ENCODE measurements at places on chromosomes 13 and 19.

GRCh38 chr19:7137120-7137519, 67.6 kb downstream of the ZNF557 start:
- DNase-seq: no peak

- DNase-seq: no peak
Observed at GRCh38 chr19:827710-828321, at the start of gene AZU1. Gene AZU1, plus strand, starts transcription at chr19:827837. Its CDS starts 10 bp downstream, at chr19:827847.

DNA sequence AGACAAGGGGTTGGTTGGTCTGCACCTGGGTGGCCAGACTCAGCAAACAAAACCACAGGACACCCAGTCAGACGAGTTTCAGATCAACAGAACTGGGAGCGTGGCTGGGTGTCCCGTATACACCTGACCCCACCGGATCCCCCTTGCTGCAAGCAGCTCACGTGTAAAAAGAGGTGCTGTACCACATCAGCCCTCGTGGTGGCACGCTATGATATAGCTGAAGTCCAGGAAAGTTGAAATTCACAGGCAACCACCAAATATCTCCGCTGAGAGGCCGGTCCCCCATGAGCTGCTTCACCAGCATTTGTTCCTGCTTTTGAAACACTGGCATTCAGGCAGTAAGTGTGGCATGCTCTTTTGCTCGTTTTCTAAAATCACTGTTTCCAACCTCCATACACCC, 92.3 kb downstream of the TUBA3C start:
- no peak for DNase-seq

- DNase-seq: no peak
Observed at GRCh38 chr13:48750588-48751383, 97.1 kb downstream of the CYSLTR2 start.

GRCh38 chr13:38743466-38743865, 56.6 kb downstream of the FREM2 start:
- DNase-seq: no peak

- DNase-seq: no peak
Observed at GRCh38 chr19:54448040-54448773, 792 bp upstream of the LENG8 start.

GRCh38 chr19:8528500-8528899, 14.5 kb upstream of the ZNF414 start:
- DNase-seq: no peak

DNA sequence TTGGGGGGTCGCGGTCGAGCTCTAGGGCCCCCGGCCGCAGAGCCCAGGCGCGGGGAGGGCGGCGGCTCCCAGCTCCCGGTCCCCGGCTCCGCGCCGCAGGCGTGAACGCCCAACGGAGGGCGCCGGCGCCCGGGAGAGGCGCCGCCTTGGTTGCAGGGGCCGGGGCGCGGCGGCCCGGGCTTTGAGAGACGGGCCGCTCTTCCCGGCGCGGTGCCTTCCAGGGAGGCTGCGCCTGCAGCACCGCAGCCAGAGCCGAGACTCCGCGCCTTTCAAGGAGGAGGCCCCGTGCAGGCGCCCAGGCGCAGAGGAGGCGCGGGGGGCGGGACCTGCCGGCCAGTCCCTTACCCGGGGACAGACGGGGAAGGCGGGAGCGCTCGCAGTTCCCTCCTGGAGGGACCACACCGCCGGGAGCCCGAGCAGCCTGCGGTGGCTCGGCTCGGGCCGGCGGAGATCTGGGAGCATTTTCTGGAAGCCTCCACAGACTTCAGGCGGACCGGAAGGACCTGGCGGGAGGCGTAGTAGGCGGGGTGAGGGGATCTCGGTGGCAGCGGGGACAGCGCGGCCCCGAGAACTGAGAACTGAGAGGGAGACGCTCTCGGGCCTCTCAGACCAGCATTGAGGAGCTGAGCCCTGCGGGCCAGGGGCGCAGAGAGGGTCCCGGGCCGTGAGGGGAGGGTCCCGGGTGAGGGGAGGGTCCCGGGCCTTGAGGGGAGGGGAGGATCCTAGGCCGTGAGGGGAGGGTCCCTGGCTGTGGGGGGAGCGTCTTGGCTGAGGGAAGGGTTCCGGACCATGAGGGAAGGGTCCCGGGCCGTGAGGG, 25.5 kb upstream of the MCF2L start:
- DNase-seq: no peak

- DNase-seq: no peak
Observed at GRCh38 chr19:30069535-30070197, 127.6 kb downstream of the URI1 start.

DNA sequence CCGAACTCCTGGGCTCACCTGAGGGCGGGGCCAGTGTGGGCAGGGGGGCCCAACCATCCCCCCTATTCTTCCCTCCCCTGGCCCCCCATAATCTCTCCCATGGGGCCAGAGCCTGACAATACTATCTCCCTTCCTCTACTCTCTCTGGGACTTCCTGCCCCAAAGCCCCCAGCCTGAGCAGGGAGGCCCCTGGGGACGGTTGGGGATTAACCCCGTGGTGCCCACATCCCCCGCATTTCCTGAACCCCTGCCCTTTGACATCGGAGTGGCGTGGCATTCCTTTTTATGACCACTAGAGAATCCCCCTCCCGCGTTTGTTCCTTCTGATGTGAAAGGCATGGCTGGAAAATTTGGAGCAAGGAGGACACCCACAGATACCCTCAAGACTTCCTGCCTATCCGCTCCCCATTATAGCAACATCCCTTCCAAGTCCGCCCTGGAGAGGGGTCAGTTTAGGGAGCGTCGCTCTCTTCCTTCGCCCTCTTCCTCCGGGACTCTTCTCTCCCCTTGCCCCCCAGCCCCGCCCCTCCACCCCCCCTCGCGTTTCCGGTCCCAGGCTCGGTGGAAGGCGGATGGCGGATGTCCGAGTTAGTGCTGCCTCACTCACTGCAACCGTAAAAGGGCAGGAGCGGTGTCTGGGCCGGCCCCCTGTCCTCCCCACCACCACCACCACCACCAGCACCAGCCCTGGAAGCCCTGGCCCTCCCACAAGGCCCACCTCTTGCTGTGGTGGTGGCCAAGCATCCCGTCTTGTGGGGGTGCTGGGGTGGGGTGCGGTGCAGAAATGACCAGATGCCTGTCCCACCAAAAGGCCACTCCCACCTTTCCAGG, 1.8 kb downstream of the VASP start:
- no peak for DNase-seq

DNA sequence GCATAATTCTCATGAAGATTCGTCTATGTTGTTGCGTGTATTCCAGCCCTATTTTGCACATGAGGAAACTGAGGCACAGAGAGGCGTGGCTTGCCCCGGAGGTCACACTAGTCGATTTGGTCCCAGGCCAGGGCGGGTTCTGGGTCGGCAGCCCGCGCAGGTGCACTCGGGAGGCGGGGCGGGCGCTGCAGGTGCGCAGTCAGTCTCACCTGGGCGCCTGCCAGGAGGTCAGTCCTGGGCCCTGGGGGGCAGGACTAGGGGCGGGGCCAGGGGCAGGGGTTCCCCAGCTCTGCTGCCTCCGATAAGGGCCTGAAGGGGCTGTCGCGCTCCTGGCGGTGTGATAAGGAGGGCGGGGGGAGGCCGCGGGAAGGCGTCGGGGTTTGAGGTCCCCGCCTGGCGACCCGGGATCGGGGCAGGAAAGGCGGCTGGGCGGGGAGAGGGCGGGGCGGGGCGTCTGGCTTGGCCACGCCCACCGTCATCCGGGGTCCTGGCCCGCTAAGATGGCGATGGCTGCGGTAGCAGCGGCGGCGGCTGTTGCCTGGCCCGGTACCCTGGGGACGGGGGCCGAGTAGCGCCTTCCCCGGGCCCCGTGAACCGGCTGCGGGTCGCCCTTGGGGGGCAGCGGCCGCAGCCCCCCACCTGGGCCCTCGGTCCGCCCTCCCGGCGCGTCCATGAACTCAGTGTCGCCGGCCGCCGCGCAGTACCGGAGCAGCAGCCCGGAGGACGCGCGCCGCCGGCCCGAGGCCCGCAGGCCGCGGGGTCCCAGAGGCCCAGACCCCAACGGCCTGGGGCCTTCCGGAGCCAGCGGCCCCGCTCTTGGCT, at the start of gene ATG4D:
TSS of gene ATG4D (plus strand) at position 485 of the 822 bp plus-strand sequence. CDS start at position 672, 187 bp downstream.
- DNase-seq: no peak

DNA sequence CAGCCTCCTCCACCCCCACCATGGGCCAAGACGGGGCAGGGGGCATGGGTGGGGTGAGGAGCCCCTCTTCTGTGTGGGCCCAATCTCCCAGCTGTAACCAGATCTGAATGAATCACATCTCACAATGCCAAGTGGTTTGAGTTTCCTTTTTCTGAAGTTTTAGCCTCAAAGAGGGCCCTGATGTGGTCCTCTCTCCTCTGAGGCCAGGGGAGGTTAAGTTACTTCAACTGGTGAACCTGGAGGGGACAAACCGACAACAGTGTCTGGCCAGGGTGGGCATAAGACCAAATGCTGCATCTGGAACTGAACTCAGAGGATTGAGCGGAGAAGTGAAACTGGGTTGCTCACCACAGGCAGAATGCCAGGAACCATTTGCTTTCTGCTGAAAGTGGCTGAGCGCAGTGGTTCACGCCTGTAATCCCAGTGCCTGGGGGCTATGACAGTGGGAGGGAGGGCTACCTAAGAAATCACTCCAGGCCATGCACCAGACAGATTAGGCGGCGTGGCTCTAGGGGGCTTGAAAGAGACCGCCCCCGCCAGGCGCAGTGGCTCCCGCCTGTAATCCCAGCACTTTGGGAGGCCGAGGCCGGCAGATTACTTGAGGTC, 15.4 kb upstream of the IRGC start:
- peak; percentile 9 for DNase-seq

DNA sequence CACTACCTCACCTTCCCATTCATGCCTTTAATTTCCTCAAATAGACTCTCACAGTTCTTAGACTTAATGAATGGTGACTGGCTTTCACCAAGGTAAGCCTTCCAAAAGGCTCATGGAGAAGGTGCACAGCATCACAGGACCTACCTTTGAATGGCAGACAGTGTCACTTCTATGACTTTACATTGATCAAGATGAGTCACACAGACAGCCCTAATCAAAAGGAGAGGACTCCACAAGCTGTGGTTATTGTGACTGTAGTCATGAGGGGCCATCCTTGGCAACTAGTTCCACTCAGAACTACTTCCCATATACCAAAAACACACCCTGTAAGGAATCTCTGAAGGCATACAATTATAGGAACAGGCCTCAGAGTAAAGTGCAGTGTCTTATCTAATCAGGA, 5.9 kb downstream of the LGALS16 start:
- DNase-seq: no peak

DNA sequence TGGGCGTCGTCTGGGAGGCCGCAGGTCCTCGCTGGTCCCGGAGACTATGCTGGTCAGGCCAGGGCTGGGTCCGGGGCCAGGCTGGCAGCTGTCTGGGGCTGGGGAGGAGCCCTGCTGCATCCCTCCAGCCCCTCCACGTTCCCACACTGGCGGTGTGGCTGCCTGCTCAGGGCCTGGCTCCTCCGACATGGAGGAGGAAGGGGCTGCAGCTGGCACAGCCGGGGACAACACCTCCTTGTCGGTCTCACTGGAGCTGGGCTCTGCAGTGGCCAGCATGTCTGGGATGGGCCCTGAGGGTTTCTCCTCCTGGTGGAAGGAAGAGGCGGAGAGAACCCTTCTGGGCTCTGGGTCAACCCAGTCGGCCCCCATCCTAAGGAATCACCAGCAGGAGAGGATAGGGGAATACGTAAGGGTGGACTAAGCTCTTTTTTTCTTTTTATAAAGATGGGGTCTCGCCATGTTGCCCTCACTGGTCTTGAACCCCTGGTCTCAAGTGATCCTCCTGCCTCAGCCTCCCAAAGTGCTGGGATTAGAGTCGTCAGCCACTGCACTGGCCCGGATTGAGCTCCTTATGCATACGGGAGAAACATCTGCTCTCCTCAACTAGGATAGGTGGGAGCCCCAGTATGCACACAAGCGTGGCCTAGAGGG, 806 bp downstream of the ZNF414 start:
- no peak for DNase-seq

- no peak for DNase-seq
Observed at GRCh38 chr19:53942001-53942786, 20.5 kb upstream of the CACNG8 start.

DNA sequence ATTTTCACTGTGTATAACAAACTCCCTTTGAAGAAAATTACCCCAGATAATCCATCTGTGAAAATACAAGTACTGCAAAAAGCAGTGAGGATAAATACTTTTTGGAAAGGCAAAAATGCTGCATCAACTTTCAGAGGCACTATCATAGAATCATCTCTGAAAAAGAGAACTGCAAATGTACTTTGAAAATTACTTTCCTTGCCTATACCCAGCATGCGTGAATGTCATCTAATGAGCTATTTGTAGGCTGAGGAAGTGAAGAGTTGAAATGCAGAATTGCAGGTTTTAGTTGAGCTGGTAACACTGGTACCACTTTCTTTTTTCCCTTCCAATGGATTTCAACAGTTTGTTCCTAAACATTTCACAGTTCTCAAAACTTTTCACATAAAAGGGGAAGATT, 196.7 kb downstream of the TBC1D4 start:
- no peak for DNase-seq

GRCh38 chr19:42422092-42422900, 4.9 kb downstream of the LIPE start:
- DNase-seq: no peak

- no peak for DNase-seq
Observed at GRCh38 chr19:9940778-9941177, 4.5 kb upstream of the OLFM2 start.

DNA sequence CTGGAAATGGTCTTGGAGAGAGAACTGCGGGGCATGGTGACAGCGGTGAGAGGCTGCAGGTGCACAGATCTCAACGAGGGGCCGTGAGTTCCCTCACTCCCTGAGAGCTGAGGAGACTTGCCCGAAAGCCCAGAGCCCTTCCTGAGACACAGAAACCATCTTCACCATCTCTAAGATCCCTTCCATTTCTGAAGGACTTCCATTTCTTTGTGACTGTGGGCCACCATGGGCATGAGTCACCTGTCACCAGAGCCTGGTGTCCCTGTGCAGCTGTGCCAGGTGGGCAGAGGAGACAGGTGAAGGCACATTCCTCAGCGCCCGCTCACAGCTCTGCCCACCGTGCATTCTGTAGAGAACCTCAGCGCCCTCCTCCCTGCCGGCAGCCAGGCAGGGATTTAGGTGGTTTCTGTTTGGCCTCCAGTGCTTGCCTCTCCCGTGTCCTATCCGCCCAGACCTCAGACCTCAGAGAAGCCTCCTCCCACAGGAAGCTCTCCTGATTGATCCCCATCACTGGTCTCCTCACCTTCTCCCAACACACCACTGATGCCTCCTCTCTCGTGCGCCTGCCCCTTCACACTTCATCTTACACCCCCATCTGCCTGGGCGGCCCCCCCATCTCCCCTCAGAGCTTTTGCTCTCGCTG, 24.2 kb downstream of the SH3GL1 start:
- no peak for DNase-seq

- no peak for DNase-seq
Observed at GRCh38 chr13:71219698-71220415, 647.1 kb downstream of the DACH1 start.

GRCh38 chr19:30629086-30629485, 256.9 kb downstream of the ZNF536 start:
- no peak for DNase-seq

DNA sequence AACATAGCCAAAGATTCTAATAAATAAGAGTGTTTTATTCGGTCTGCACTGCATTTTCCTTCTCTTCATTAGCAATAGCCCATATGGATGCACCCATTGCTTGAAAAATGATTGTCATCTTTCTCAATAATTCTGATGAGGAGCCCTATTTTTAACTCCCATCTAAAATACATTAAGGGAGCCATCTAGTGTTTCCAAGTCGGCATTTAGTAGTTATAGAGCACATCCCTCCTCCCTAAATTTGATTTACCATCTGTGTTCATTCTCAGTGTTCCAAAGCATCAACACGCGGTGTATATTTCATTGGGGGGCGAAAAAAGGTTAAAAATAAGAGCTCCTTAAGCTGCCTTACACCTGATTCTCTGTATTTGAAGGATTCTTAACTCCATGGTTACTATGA, 119.2 kb upstream of the IPO5 start:
- no peak for DNase-seq

GRCh38 chr13:70732611-70733010, 624.4 kb upstream of the KLHL1 start:
- DNase-seq: no peak

- DNase-seq: no peak
Observed at GRCh38 chr19:29410601-29411000, 115.2 kb upstream of the VSTM2B start.

All from AG04449 (cell line).